ENCODE measurements at places on chromosomes 7 and 10.

DNA sequence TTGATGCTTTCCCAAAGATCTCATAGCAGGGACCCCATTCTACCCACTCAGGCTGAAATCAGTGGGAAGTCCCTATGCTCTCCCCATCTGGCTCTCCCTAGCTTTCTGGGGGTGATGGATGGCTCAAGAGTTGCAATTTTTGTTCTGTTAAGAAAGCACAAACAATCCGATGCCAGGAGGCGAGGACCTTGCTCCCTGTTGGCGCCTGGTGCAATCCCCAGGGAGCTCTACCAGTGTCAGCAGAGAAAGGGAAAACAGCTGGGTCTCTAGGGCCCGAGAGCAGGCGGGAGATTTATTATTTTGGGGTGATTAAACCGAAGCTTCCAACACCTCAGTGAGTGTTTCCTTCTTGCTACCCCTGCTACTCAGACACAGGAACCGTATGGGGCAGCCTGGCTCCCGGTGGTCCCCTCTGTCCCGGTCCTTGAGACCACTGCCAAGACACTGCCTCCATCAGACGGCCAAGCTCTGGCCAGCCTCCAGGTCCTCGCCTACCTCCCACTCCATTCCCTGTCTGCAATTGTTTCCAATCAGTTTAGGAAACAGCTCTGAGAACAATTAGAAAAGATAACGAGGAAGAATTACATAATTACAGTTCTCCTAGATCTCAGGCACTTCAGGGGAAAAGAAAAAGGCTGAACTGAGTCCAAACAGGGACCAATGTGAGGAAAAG lies 147.9 kb downstream of the PLXNA4 start:
- DNase-seq, result no peak

GRCh38 chr10:64798297-64798696 lies 1277.1 kb downstream of the REEP3 start:
- no peak for DNase-seq

DNA sequence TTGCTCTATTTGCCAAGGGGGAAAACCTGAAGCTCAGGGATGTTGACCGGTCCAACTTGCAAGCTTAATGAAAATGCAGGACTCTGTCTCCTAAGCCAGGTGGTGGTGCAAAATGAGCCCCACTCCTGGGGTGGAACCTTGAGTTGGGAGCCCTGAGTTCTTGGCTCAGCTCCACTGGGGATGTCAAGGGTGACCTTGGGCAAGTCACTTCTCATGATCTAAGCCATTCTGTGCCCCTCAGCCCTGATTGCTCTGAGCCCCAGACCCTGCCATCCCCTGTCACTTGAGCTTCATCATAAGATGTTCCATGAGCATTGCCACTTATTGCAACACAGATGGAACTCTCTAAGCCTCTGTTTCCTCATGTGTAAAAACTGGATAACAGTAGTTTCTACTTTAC lies 33.9 kb downstream of the MYL10 start:
- DNase-seq, result no peak

- no peak for DNase-seq
These were observed 37.9 kb downstream of the ADAM12 start for GRCh38 chr10:126350216-126350992.

DNA sequence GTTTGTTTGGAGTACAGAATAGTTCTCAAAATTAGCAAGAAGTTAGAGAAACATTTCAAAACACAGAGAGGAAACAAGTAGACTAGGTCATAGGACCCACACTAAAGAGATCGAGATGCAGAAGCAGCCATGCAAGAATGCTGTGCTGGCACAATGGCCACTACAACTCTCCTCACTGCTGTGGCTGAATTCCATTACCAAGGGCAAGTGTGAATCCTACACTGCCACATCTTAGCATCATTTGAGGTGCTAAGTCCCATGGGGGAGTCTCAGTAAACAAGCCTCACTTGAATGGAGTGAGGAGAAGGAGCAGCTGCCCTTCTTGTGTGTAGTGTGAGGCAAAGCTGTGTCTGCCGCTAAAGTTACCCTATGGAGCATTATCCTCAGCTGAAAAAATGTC lies 56.7 kb downstream of the PCLO start:
- no peak for DNase-seq

DNA sequence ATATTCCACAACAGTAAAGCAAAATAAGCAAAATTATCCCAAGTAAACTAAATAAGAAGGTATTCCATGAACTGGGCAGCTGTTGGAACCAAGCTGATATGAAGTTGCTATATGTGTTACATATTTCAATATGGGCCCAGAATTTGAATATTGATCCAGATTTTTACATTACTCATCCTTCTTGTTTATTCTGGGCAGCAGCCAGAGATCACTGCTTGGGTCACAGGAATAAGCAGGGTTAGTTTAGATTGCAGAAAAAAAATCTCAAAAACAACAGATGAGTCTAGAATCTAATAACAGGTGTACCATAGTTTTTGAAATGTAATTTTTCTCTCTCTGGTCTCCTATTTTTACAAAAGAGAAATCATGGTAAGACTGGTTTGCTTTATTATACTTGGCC lies 171.5 kb upstream of the NAMPT start:
- DNase-seq, result no peak

GRCh38 chr7:27249724-27250556 lies 7.3 kb downstream of the EVX1 start:
- DNase-seq, result no peak

DNA sequence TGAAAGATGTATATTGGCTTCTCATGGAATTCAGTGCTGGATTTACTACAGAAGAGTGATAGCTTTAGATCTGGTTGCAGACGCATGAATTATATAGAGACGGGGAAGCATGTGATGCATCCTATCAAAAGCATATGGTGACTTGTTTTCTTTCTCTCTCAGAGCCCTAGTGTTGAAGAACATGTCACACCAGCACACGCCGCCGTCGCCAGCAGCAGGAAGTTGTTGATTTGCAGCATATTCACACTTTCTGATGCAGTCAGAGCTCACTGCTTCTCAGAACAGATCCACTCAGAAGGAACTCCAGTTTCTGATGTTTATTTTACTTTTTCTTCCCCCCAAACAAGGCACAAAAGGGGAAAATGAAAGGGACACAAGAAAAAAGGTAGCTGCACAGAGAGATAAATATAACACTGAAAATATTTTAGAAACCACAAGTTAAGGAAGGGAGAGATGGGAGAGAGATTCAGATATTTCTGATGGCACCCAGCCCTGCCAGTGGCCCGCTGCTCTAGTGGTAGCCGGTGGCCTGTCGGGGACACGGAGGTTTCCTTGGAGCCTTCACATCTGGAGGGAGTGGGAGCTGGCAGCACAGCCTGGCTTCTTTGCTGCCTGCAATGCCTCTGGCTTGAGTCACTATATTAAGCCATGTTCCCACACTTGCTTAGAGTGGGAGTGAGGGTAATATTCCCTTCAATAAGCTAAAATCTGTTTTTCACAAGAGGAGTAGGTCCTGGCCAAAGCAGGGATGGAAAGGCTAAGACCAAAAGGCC lies 123.2 kb downstream of the NRP1 start:
- peak; percentile 61 for DNase-seq

GRCh38 chr7:4610768-4611467 lies 71.2 kb upstream of the FOXK1 start:
- peak; percentile 59 for DNase-seq

DNA sequence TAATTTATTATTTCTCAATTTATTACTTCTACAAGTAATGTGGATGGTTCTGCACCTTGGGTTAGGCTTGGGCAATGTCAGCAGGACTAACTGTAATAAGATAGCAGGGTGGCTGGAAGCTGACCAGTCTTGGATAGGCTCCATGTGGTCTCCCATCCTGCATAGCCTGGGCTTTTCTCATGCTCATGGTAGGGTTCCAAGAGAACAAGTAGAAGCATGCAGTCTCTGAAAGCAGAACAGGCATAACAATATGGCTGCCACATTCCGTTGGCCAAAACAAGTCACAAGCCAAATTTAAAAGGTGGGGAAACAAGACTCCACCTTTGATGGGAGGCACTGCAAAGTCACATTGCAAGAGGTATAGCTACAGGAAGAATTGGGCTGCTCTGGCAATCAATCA lies 98.6 kb upstream of the MDFIC start:
- no peak for DNase-seq

DNA sequence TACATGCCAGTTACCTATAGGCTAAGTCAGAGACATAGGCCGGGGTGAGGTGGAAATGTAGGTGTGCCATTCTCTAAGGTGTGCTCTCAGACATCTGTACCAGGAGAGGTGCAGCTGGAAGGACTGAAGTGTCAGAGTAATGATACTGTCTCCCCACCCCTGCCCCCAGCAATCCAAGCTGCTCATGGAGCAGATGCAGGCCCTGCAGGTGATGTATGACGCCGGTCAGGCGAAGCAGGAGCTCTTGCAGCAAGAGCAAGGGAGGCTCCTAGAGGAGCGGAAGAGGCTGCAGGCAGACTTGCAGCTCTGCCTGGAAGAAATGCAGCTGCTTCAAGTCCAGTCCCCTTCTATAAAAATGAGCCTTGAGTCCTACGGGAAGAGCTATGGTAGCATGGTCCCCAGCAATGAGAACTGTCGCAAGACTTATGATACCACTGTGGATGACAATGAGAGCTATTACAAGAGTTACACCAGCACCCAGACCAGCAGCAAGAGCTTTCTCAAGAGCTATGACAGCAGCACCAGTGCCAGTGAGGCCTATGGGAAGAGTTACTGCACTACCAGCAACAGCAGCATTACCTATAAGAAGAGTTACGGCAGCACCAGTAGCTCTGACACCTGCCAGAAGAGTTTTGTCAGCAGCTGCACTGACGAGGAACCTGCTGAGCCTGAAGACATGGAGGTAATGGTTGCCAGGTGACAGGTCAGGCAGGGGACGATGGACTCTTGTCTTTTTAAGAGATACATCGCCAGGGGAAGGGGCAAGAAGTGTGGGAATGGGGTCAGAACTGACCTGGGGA lies 18.4 kb upstream of the FLNC start:
- no peak for DNase-seq

DNA sequence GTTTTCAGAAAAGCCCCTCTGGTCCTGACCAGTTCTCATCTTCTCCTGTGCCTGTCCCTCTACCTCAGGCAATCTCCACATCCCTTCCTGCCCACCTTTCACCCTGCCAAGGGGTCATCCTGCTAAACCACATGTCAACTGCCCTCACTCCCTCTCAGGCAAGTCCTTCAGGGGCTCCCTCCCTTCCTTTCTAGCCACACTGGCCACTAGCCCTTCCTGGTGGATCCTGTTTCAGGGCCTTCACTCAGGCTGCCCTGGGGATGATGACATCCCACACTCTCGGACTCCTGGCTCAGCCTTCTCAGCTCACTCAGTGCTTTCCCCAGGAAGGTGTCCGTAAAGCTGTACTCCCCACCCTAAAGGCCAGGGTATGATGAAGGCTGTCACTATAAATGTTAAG lies 13.4 kb downstream of the STEAP1B start:
- no peak for DNase-seq

GRCh38 chr7:95986178-95986764 lies 213.9 kb downstream of the DYNC1I1 start:
- DNase-seq, result no peak

DNA sequence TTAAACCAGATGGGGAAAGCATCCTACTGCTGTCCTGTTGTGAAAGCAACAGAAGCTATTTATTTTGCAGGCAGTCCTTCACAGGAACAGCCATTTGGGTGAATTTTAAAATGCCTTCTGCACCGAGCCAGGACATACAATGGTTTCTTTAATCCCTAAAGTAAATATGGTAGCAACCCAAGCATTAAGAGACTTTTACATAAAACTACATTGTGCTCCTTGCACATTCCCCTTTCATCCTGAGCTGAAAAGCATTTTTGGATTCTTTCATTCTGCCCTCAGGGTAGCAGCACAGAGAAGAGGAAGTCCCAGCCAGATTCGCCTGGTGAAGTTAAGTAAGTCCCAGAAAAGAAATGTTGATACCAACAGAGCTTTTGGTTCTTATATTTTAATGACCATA lies 84.0 kb upstream of the FAM3C start:
- no peak for DNase-seq

DNA sequence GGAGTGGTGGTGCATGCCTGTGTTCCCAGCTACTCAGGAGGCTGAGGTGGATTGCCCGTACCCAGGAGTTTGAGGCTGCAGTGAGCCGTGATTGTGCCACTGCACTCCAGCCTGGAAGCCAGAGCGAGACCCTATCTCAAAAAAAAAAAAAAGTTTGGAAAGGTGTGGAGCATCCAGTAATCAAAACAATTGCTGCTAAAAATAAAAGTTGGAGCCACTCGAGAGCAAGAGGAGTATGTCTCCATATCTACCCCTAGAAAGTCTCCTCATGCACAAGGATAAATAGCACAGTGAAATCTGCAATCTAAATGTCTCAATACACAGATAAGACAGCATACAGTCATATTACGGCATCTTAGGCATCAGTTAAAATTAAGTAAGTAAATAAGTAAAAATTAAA lies 81.5 kb upstream of the NEBL start:
- DNase-seq, result no peak

- no peak for DNase-seq
These were observed 16.5 kb upstream of the SKAP2 start for GRCh38 chr7:26880852-26881251.

GRCh38 chr10:11163780-11164550 lies 146.3 kb downstream of the CELF2 start:
- DNase-seq, result peak; percentile 52

Measured in activated CD4-positive, alpha-beta T cell treated with anti-CD3 and anti-CD28 coated beads for 36 hours (primary cell).